ENCODE measurements at places on chromosomes 6 and 20.

- no peak for DNase-seq
Observed at GRCh38 chr6:161104966-161105365, 113.4 kb downstream of the MAP3K4 start.

GRCh38 chr6:20203561-20204511 lies 8.4 kb downstream of the MBOAT1 start:
- peak; percentile 87 for DNase-seq

DNA sequence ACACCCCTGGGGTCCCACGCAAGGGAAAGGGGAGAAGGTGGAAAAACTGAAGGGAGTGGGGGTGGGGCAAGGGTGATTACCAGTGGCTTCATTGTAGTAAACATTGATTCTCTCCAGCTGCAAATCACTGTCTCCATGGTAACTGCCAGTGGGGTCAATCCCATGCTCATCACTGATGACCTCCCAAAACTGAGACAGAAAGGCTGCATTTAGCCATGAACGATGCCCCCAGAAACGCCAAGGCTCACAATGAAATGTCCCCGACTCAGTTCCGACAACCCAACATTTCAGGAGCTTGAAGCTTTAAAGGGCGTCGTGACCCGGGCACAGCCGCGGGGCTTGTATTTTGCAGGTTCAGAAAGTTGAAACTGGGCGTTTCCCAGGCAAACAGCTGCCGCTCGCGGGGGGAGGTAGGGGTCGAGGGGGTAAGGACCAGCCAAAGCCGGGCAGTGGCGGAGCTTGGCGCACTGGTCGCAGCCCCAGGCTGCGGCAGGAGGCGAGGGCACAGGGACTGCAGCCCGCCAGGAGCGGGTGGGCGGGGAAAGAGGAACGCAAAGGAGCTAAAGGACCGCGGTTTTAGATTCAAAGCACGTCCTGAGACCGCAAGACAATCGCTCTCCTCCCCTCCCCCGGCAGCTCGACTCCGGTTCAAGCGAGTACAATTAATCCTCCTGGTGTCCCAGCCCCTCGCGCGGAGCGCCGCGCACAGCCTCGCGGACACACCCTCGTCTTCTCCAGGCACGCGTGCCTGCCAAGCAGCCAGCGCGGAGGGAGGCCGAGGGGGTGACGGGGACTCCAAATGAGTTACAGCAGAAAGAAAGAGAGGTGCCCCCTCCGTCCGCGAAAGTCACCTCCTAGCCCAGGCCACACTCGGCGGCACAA lies 731 bp downstream of the TUBB2B start:
- peak; percentile 27 for DNase-seq

- no peak for DNase-seq
Observed at GRCh38 chr6:439641-440167, 48.2 kb downstream of the IRF4 start.

GRCh38 chr6:83514466-83514865 lies 2.1 kb downstream of the PRSS35 start:
- DNase-seq: no peak

DNA sequence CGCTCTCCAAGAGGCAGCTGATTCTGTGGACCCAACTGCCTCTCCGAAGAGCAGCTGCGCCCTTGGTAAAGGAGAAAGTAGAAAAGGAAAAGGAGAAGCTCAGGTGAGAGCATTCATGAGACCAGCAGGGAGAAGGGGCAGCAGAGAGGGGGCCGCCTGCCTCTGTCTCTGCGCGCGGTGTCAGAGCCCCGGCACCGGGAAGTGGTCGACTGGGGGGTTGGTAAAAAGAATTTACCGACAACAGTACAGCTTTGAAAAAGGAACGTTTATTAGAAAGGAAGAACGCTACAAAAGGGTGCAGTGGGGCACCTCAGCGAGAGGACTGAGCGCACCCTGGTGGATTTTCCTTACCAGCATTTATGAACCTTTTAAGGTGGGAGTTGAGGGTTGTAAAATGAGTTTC lies 61.9 kb downstream of the GPR6 start:
- DNase-seq: peak; percentile 37

- no peak for DNase-seq
Observed at GRCh38 chr20:47876311-47877088, 91.2 kb upstream of the SULF2 start.

- no peak for DNase-seq
Observed at GRCh38 chr6:23775127-23775526, 350.9 kb upstream of the NRSN1 start.

DNA sequence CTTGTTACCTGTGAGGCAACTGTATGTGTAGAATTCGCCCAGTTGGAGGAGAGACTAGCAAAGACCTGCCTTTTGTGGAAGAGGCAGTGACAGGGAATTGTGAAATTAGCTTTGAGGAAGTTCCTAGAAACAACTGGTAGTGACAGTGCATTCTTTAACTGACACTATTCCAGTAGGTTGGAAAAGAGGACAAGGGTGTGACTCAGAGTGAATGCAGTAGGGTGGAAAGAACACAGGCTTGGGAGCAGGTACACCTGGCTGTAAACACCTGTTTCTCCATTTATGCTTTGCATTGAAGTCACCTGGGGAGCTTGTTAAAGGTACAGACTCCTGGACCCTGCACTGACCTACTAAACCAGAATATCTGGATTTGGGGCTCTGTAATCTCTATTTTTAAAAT lies 295.7 kb downstream of the PHACTR1 start:
- DNase-seq: no peak

GRCh38 chr6:147805155-147805554 lies 296.7 kb downstream of the SAMD5 start:
- DNase-seq: no peak

- no peak for DNase-seq
Observed at GRCh38 chr6:120411394-120411793, 922.9 kb downstream of the TBC1D32 start.

- no peak for DNase-seq
Observed at GRCh38 chr20:58143531-58143930, 84.9 kb downstream of the ANKRD60 start.

GRCh38 chr6:168992446-168993144 lies 261.1 kb downstream of the THBS2 start:
- DNase-seq: no peak

DNA sequence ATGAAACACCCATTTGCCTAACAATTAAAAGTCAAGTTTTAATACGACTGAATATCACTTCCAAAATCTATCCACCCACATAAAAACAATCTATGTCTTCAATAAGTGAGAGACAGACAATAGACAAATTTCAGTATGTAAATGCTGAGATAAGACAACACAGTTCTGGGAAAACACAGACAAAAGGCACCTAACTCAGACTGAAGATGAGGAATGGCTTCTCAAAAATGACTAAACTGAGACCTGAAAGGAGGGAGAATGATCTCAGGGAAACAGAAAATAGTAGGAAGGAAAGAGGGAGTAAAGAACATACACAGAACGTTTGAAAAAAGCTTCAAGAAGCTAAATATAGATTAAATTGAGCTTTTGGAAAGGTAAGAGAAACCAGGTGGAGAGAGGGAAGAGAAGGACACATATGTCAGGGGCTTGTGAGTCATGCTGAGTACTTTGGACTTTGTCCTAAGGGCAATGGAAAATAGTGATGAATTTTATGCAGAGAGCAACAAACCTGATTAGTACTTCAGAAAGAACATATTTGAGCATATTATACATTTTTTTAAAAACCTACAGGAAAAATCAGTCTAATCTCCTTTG lies 16.1 kb downstream of the LMBRD1 start:
- no peak for DNase-seq

DNA sequence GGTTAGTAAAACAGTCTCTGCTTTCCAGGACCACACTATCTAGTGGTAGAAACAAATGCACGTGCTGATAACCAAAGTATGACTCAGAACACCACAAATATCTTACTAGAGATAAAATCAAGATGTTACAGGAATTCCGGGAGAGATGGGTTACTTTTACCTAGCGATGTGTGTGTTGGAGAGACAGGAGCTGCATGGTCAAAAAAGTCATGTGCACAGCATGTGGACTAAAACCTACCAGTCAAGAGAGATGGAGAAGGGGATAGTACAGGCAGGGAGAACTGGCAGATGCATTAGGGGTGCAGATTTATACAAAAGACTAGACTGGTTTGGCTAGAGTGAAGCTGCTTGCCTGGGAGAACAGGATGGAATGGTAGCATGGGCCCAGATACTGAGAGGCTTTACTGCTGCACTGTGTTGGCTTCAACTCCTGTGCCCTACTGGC lies 75.3 kb upstream of the MRAP2 start:
- peak; percentile 28 for DNase-seq

GRCh38 chr20:33810259-33810658 lies 889 bp upstream of the CHMP4B start:
- no peak for DNase-seq

GRCh38 chr20:44460795-44461141 lies 14.9 kb upstream of the TTPAL start:
- DNase-seq: peak; percentile 82

- DNase-seq: no peak
Observed at GRCh38 chr6:136403110-136403980, 113.7 kb upstream of the BCLAF1 start.

GRCh38 chr6:131765081-131765803 lies 42.6 kb upstream of the ENPP1 start:
- no peak for DNase-seq

GRCh38 chr6:12426121-12426520 lies 136.0 kb downstream of the EDN1 start:
- DNase-seq: no peak

DNA sequence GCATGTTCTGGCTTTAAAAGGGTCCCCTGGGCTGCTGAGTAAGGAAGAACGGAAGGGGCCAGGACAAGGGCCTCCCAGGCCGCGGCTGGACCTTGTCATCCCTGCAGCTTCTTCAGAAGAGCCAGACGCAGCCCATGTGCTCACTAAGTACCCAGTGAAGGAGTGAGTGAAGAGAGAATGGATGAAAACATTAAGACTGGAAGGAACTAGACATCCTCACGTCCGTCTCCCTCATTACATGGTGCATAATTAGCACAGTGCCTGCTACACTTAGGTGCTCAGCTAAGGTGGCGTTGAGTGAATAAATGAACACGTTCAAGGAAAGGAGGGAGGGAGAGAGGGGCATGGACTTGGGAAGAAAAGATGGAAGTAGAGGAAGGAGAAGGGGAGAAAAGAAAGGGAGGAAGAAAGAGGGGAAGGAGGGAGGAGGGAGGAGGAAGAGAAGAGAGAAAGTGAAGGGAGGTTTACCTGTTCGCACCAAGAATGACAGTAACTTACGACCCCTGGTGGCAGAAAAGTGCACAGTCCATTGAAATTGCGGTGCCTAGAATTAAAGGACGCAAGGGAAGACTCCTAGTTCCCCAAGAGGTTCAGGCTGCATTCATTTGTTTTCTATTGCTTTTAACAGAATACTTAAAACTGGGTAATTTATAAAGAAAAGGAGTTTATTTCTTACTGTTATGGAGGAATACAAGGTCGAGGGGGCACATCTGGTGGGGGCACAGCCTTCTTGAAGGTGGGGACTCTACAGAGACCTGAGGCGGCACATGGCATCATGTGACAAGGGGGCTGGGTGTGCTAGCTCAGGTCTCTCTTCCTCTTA lies 8.0 kb downstream of the TP53RK start:
- peak; percentile 73 for DNase-seq

GRCh38 chr20:45695496-45695895 lies 6.3 kb upstream of the WFDC13 start:
- no peak for DNase-seq

GRCh38 chr6:110493253-110493800 lies 16.9 kb upstream of the SLC22A16 start:
- no peak for DNase-seq

DNA sequence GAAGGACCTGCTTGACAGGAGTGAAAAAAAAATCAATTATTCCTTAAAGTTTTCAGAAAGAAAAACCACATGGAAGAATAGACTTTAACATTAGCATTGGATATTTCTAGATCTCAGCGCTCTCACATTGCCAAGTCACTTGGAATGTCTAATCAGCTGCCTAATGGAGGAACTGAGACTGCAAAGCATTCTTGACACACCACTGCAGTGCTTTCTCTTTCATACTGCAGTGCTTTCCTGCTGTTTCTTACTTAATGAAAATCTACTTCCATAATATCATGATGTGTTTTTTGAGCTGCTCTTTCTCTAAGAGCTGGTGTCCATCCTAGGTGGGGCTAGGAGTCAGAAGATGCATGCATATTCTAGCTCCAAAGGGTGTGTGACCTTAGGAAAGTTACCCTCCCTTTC lies 20.4 kb upstream of the MCM3 start:
- no peak for DNase-seq

- DNase-seq: no peak
Observed at GRCh38 chr6:144555066-144555465, 269.9 kb downstream of the UTRN start.

DNA sequence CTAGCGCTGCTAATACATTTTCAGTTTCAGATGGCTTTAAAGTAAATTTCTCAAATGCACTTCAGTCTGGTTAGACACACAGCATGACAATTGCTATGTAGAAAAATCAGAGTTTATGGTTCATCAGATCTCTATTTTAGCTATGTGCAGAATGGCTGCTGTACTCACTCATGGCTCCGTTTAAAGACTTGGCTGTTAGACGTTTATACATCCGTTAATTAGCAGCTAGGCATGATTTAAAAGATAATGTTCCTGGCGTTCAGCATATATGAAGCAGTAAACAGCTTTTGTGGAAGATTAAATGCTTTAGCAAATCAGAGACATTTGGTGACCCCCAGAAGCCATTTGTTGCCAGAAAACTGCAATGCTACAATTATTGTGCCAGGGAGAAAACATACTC lies 350.0 kb upstream of the MANEA start:
- no peak for DNase-seq

DNA sequence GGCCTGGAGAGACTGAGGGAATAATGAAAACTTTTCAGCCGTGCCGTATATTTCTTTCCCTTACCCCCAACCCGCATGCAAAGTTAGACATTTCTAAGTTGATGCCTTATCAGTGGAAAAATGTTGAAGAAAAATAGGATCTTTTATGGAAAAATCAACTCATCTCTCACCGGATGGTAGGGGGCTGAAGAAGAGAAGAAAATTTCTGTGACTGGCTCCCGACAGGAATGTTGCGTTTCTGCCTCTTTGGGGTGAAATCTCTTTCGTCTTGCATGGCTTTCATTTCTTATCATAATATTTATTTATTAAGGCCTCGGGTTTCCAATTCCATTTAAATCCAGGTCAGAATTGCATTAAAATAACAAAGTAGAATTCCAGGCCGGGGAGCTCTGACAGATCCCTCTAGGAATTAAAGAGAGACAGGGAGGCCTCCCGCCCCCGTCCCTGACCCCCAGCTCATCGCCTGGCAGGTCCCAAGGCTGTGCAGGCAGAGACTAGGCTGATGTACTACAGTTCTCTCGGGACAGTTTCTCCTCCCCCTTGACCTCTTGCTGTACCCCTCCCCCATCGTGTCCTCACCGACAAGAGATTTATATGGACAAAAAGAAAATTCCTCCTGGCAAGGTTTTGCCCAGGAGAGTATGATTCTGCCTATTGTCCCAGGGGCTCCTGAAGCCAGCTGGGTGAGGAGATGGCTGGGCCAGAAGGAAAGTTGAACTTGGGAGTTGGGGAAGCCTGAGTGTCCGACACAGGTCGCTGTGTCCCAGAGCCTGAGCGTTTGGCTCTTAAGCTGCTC lies 1.3 kb downstream of the SCUBE3 start:
- no peak for DNase-seq

- peak; percentile 84 for DNase-seq
Observed at GRCh38 chr6:2990248-2990931, 9.3 kb upstream of the NQO2 start.

- DNase-seq: no peak
Observed at GRCh38 chr6:79246891-79247290, 12.4 kb upstream of the HMGN3 start.

GRCh38 chr20:59822291-59823029 lies 111.0 kb downstream of the SYCP2 start:
- no peak for DNase-seq

- no peak for DNase-seq
Observed at GRCh38 chr6:42088101-42088591, 37.8 kb downstream of the TAF8 start.

All from erythroblast (primary cell).